AG04450 (cell line): ENCODE measurements at places on chromosomes 7 and 10.

DNA sequence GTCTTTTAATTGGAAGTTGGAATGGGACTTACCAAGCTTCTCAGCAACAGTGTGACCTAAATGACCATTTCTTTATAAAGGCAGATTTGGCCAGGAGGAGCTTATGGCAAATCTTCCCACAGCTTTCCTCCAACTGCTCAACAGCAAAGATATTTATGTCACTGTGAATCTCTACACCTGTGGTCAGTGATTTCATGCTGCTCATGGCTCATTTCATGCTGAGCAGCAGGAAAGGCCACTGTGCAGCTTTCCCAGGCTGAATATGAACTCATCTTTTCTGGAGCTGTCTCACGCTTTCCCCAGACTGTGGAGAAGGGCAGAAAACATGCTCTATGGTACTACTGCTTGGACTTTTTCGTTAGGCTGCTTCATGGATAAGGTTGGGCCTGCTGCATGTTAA lies 29.8 kb downstream of the CALCR start:
- DNase-seq, result no peak

DNA sequence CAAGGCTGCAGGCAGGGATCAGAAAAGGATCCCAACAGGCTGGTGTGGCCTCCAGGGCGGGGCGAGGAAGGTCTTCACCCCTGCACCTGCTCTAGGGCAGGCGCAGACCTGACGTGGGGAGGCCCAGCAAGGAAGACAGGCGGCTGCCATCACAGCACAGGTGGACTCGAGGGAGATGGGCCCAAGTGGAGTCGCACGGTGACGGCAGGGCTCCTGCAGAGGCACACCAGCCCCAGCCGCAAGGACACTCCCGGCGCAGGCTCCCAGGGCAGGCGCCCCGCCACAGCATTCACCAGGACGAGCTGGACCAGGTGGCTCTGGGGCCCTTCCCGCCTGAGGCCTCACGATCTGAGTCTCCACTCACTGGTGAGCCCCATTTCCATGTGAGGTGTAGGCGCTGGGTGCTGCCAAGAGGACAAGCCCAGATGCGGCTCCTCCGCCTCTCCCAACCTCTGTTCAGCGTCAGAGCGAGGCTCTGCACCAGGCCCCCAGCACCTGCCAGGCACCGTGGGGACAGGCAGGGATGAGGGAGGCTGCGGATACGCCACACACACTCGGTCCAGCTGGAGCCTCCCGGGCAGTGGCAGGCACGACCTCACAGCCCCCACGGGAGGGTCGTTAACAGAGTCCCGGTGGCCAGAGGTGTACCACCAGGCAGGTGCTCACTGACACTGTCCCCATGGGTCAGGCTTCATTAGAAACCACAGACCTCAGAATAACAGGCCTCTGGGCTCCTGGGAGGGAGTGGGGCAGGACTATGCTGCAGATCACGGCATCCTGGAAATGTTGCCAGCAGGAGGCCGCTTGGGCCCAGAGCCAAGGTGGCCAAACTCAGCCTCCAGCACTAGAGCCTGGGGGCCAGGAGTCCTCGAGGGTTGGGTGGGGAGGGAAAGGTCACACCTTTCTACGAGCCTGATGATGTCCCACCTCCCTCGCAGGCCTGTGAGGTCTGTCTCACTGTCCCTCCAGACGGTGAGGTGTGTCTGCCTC lies 111.6 kb downstream of the MAD1L1 start:
- no peak for DNase-seq

DNA sequence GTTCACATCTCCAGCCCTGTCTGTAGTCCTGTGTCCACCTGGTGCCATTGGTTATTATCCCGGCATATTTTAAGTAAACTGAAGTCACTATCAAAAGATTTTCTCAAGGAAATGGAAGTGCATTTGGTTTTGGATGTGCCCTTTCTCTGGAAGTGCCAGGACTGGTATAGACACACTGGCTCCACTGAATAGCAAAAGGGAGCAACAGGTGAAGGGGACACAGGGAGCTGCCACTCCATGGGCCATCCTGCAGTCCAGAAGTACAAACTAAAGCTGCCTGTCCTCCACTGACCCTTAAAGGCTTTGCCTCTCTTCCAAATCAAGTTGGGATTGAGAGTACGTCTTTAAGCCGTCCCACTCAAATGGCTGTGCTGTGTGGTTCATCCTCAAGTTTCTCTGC lies 62.7 kb downstream of the NOC3L start:
- DNase-seq, result no peak

DNA sequence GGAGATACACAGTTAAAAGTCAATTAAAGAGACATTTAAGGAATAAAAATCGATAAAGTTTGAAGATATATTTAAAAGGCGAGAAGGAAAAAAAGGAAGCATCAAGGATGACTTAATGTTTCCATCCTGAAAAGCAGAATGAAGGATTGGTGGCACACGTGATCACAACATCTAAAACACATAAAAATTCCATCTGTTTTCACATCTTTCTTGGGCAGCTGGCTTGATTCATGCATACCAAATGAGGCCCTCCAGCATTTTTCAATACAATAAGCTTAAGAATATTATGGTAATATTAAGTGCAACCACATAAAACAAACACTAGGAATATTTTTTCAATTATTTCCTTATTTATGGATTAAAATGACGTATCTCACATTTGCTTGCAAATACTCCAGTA lies 112.6 kb downstream of the TPK1 start:
- DNase-seq, result no peak

DNA sequence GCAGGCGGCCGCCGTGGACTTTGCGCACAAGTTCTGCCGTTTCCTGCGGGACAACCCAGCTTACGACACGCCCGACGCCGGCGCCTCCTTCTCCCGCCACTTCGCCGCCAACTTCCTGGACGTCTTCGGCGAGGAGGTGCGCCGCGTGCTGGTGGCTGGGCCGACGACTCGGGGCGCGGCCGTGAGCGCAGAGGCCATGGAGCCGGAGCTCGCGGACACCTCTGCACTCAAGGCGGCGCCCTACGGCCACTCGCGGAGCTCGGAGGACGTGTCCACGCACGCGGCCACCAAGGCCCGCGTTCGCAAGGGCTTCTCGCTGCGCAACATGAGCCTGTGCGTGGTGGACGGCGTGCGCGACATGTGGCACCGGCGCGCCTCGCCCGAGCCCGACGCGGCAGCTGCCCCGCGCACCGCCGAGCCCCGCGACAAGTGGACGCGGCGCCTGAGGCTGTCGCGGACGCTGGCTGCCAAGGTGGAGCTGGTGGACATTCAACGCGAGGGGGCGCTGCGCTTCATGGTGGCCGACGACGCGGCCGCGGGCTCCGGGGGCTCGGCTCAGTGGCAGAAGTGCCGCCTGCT lies 14.1 kb downstream of the SH2B2 start:
- no peak for DNase-seq

- no peak for DNase-seq
These were observed 66.9 kb downstream of the GLRX3 start for GRCh38 chr10:130202984-130203621.

- no peak for DNase-seq
These were observed 818.6 kb downstream of the GRID1 start for GRCh38 chr10:85548034-85548433.

- DNase-seq, result no peak
These were observed 505.8 kb downstream of the GPAM start for GRCh38 chr10:111677759-111678158.

DNA sequence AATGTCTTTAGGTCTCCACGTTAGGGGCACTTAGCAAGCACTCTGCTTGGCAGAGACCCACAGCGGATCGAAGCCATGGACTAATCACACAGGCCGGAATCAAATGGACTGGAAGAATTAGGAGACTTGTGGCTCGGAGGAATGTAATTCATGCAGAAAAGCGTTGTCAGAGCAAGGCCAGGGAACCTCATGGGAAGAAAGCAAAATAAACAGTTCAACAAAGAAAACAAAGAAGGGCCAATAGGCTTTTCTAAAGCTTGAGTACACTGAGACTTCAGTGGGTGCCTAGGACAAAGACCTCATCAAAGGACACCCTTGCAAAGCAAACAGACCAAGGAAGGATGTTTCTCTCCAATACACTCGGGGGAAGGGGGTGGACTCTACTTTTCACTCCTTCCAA lies 171.1 kb downstream of the GLI3 start:
- no peak for DNase-seq

DNA sequence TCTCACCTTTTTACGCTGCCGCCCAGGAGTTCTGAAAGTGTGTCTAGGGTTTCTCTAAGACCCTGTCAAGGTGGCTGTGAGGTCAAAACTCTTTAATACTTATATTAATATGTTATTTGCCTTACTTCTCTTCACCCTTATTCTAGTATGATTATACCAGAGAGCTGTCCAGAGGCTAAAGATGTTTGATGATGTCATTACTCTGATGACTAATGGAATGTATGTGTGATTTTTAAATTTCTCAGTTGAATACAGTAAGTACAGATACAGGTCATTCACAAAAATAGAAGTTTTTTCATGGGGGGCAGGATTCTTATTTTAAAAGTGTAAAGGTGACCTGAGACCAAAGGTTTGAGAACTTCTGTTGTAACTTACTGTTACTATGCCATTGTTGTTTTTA lies 150.6 kb upstream of the FOXP2 start:
- DNase-seq, result no peak

- no peak for DNase-seq
These were observed 9.5 kb downstream of the PTCD1 start for GRCh38 chr7:99428972-99429566.

DNA sequence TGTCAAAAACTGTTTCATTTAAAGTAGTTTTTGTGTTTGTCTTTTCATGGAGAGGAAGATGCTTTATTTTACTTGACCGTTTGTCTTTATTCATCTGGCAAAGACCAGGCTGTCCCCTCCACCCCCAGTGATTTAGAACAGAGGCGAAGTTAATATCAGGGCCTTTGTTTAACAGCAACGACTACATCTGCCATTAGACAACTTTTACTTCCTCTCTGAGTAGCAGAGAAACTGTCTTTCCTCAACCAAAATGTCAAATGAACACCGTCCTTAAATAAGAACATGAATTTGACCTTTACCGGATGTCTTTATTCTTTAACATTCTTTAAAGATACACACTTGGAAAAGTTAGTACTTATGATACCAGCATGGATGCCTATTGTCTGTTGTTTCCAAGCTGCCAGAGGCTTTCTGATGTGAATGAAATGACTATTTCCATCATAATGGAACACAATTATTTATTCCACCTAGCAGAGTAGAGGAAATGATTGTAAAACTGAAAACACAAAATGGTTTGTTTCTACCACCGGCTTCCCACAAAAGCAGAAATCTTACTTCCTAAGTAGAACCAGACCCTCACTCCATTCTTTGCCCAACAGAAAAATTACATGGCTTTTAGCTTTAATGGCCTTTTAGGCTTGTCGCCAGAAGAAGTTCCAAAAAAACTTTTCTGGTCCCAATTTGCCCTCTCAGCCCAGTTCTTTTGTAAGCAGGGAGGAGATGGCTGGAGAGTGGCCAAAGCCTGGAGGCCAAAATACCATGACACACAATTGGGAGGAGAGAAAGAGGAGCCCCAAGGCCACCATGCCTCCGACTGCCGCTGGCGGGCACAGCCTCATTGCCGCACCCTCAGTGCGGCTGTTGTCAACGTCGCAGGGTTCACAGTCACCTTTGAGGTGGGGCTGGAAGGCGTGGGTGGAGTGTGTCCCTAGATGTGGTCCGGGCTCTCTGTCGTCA lies 168.5 kb downstream of the TEX36 start:
- DNase-seq, result no peak

DNA sequence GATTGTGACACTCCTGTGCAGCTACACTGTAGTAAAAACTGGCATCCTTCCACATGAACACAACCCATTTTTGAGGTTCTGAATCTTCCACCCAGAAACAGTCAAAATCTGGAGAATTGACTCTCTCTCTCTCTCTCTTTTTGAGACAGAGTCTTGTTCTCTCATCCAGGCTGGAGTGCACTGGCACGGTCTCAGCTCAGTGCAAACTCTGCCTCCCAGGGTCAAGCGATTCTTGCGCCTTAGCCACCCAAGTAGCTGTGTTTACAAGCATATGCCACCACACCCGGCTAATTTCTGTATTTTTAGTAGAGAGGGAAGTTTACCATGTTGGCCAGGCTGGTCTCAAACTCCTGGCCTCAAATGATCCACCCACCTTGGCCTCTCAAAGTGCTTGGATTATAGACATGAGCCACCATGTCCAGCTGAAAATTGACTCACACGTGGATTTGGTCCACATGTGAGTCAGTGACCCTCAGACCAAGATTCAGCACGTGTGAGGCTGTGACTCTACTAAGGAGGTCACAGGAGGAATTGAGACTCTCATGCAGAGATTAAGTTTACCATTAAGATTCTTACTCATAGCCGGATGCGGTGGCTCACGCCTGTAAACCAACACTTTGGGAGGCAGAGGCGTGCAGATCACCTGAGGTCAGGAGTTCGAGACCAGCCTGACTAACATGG lies 12.1 kb upstream of the ZNF107 start:
- no peak for DNase-seq

DNA sequence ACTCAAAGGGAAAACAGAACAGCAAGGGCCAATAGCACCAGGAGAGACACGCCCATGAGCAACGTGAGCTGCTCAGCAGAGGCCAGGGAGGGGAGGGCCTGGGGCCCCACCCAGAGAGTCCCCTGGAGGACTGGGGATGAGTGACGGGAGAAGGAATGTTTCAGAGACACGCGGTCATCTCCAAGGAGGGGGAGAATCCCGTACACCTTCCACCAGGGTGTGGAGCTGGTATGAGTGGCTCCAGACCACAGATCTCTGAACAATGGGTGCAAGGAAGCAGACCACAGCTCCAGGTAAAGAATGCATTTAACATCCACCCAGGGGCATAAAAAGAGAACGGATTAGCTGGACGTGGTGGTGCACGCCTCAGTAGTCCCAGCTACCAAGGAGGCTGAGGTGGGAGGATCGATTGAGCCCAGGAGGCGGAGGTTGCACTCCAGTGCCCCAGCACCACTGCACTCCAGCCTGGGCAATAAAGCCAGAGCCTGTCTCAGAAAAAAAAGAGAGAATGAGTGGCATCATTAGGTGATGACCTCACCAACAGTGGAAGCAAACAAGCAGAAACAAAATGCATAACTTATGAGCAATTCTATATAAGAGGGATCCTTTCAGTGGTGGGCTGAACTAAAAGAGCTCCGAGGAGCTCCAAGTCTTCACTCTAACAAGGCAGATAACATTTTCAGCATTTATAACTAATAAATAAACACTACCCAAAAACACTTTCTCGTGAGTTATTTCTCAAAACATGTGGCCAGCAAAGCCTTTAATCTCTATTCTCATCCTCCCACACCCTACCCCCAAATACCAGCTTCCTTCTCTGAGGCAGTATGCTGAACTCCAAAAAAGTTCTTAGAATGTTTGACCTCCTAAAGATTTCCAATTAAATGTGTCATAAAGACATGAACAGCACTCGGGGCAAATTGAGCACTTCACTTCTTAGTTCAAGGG lies 12.5 kb downstream of the PSAP start:
- no peak for DNase-seq
